ENCODE measurements at places on chromosomes 13 and 19.

- no peak for DNase-seq
- H3K4me3 ChIP-seq = no peak overlapping the region
- H3K27ac ChIP-seq = no peak overlapping the region
- H3K4me1 ChIP-seq = no peaks in the 10 kb centered on the region
Observed at GRCh38 chr13:22506096-22506691, 674.6 kb upstream of the SGCG start.

- H3K4me1 ChIP-seq = no peaks in the 10 kb centered on the region
- DNase-seq = no peak
- no peaks in the 10 kb centered on the region for H3K36me3 ChIP-seq
- H3K27ac ChIP-seq = no peak overlapping the region
- no peaks in the 10 kb centered on the region for H3K27me3 ChIP-seq
Observed at GRCh38 chr13:106633321-106633720, 65.4 kb upstream of the ARGLU1 start.

DNA sequence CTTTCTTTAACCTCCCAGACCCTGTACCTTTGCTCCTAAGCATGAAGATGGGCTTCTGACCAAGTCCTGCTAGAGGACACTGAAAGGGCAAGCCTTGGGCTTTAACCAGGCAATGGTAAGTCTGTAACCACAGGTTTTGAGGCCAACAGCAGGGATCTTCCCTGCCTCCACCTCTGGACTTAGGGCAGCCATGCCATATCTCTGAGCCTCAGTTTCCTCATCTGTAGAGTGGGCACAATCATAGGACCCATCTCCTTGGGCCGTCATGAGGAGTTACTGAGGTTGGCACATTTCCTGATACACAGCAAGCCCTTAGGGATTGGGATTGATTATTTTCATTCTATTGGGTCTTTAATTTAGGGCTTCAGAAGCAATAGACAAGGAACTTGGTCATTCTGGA lies 14.7 kb downstream of the KLK1 start:
- peaks cover 55% of the 10 kb centered on the region for H3K27me3 ChIP-seq
- no peak for DNase-seq
- peaks cover 16% of the 10 kb centered on the region for H3K36me3 ChIP-seq
- peaks cover 7% of the 10 kb centered on the region for H3K4me1 ChIP-seq
- H3K27ac ChIP-seq = no peak overlapping the region

DNA sequence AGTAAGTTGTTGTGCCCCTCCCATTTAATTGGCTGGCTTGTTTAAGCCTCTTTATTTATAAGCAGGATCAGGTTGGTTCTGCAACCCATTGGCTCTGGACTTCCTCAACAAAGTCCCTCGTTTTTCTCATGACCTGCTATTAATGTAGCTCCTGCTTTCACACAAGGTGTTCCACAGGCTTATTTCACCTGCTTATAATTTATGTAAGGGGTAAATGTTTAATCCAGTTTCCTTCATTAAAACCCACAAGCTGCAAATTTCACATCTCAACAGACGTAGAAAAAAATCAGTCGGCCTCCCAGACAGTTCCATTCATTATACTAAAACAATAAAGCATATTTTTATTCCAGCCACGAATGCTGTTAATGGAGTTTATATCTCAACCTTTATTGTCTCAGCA lies 86.1 kb downstream of the TBC1D4 start:
- no peak overlapping the region for H3K4me3 ChIP-seq
- no peak for DNase-seq
- no peaks in the 10 kb centered on the region for H3K27me3 ChIP-seq
- peaks cover 12% of the 10 kb centered on the region for H3K4me1 ChIP-seq
- no peak overlapping the region for H3K27ac ChIP-seq

All from Calu3 (cell line).